ENCODE measurements at places on chromosomes 7 and 10.

GRCh38 chr7:125908711-125909110, 979.1 kb upstream of the POT1 start:
- DNase-seq, result no peak

- DNase-seq, result peak; percentile 63
Observed at GRCh38 chr7:141702047-141702567, at the start of gene DENND11. Gene DENND11, minus strand, starts transcription at chr7:141702166. Its CDS starts 13 bp downstream, at chr7:141702153.

DNA sequence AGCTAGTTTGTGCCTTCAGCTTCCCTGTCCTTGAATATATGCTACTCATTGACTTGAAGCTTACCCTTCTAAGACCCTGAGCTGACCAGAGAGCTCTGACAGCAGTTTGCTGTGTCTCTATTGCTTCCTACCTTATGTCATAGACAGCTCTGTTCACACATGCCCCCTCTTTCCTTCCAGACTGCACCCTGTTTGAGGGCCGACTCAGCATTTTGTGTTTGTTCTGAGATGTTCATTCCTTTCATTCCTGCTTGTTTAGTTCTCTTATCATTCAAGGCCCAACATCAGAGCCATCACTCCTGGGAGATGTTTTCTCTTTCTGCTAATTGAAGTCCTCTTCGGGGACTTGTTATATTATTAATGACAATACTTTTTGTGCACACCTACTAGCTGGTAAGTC, 518.9 kb downstream of the LRMDA start:
- no peak for DNase-seq

DNA sequence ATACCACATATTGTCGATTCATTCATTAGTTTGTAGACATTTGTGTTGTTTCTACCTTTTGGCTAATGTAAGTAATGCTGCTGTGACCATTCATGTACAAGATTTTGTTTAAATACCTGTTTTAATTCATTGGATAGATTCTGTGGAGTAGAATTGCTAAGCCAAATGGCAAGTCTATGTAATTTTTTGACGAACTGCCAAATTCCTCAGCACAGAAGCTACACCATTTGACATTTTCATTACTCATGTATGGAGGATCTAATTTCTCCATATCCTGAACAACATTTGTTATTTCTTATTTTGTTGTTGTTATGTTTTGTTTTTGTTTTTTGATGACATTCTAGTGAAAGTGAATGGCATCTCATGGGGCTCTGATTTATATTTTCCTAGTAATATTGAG, 1351.3 kb upstream of the SORCS1 start:
- no peak for DNase-seq

GRCh38 chr7:82098414-82098813, 328.6 kb upstream of the HGF start:
- no peak for DNase-seq

DNA sequence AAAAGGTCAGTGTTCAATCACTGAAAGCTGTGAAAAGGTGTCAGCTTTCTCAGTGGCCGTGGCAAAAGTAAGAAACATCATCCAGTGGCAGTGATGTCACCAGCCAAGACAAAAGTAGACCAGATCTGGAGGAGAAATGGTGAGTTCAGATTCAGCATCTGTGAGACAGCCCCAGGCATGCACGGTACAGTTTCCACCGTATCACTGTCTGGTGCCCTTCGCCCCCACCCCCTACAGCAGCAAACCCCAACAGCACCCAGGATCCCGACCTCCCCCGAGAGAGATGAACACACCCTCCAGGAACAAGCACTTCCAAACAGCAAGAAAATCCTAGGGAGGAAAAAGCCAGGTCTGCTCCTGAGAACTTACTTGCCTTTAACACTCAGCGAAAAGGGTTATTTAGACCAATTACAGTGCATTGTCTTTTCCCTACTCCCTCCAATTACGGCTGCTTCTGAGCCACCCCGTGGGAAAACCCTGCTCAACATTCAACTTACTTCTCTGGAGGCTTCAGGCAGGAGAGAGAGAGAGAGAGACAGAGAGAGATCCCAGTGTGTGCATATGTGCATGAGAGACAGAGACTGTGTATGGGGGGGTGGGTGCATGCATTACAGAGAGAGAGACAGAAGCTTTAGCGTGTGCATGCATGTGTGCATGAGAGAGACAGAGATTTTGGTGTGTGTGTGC, 189.6 kb downstream of the GRID1 start:
- DNase-seq, result no peak

GRCh38 chr7:2805213-2805944, 38.7 kb downstream of the GNA12 start:
- no peak for DNase-seq

DNA sequence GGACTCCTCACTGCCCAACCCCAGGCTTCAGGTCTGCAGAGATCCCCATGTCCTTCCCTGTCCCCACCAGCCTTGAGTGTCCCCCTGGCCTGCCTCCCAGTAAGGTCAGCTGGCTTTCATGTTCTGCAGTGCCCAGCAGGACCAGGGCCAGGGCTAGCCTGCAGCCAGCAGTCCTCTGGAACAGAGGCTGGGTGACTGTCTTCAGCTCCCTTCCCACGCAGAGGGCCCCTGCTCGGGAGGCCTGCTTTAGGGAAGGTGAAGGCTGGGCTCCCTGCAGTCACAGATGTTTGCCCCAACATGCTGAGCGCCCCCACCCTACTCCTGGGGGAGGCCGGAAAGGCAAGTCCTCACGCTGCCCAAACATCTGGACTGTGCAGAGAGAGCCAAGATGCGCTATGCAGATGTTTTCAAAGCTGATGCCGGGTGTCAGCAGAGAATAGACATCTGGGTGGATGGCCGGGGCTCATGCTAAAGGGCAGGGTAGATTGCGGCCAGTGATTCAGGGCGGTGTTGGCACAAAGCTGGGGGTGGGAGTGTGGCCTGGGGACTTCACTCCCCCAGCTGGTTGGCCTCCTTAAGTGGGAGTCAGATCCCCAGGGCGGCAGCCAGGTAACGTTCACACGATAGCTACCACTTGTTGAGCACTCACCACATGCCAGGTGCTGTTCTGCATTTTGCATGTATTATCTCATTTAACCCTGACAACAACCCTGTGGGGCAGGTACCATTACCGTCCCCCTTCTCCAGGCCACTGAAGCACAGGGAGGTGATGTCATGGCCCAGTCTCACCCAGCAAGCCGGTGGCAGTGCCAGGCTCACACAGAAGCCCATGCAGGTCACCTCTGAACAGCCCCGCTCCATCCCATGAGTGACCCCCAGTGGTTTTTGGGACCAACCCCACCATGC, 71.2 kb upstream of the COL13A1 start:
- no peak for DNase-seq

DNA sequence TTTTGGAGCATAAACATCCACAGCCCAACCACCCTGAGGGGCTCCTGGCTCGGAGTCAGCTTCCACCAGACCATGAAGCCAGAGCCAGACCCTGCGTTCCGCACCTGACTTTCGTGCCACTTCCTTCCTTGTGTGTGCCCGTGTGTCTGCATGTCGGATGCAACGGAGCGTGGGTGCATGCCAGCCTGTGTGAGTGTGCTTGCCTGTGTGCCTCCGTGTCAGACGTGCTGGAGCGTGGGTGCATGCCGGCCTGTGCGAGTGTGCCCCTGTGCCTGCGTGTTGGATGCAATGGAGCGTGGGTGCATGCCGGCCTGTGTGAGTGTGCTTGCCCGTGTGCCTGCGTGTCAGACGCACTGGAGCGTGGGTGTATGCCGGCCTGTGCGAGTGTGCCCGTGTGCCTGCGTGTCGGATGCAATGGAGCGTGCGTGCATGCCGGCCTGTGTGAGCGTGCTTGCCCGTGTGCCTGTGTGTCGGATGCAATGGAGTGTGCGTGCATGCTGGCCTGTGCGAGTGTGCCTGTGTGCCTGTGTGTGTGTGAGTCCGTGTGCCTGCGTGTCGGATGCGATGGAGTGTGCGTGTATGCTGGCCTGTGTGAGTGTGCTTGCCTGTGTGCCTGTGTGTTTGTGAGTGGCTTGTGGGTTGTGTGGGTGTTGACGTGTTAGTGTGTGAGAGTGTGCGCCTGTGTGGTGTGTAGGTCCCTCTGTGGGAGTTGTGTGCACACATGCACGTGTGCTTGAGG, 28.1 kb upstream of the KNDC1 start:
- peak; percentile 20 for DNase-seq

GRCh38 chr7:108711611-108712010, 141.9 kb downstream of the DNAJB9 start:
- DNase-seq, result no peak

DNA sequence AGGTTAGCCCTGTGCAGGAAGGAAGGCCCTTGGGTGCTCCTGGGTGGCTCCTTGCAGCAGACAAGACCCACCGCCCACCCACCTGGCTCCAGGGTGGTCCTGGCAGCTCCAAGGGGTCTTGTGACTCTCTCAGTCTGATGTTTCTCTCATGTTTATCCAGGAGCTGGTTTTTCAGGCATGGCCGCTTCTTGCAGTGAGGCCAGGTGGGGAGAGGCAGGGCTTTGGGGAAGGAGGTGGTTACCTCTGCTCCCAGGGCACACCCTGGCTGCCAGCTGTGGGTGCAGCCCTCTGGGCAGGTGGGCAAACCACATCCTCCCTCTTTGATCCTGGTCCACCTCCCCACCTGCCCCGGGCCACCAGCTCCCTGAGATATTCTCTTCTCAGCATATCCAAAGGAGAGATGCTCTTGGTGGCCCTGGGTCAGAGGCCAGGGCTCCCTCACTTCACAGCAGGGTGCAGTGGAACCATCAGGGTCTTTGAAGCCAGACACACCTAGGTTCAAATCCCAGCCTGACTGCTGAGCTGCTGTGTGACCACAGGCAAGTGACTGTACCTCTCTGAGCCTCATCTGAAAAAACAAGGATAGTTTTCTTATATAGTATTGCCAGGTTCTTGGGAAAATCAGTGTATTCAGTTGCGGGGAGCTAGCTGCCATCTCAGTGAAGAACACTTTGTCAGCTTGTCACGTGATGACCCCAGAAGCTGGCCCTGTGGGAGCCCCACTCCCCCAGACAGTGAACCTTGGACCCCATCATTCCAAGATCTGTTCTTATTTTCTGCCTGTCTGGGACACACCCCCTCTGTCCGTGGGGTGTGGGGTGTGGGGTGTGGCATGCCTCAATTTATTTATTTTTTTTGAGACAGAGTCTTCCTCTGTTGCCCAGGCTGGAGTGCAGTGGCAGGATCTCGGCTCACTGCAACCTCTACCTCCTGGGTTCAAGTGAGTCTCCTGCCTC, 11.5 kb downstream of the GTF2IRD1 start:
- DNase-seq, result peak; percentile 93

- DNase-seq, result no peak
Observed at GRCh38 chr10:111081595-111081994, 4.8 kb downstream of the ADRA2A start.

- DNase-seq, result no peak
Observed at GRCh38 chr10:132061465-132061864, 4.3 kb upstream of the JAKMIP3 start.

DNA sequence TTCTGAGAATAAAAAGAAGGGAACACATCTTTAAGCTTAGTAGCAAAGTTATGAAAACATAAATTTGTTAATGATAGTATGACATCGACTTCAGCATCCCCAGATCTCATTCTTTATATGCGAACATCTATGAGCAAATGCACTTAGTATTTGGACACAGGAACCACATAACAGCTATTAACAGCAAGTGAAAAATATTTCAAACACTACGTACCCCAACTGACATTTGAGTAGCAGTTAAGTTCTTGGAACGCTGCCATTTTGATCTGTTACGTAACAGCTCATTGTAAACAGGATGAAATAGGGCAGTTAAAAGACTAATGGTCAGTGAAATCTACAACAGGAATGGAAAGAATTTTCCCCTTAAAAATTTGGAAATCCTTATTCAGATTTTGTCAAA, 428.9 kb downstream of the TNS3 start:
- DNase-seq, result peak; percentile 88

- DNase-seq, result no peak
Observed at GRCh38 chr7:28442540-28443420, 30.5 kb downstream of the CREB5 start.

DNA sequence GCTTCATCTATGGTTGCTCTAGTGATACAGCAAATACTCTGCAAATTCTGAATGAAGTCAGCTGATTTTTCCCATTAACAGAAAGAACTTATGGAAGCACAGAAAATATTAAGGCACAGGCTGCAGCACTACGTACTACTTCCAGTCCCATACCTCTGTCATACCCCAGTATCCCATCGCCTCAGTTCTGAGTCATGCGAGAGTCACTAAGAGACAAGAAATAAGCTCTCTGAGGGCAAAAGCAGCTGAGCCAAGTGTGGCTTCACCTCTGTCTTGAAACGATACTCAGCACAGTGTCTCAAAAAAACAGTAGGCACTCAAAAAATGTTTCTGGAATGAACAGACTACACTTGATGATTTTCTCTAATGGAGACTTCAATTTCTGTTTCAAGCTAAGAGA, 48.2 kb downstream of the EZH2 start:
- DNase-seq, result no peak

GRCh38 chr7:87354749-87355148, 9.3 kb downstream of the CROT start:
- no peak for DNase-seq

GRCh38 chr10:124883510-124884321, 58.2 kb upstream of the ZRANB1 start:
- DNase-seq, result no peak

GRCh38 chr7:124914298-124914697, 15.3 kb downstream of the POT1 start:
- DNase-seq, result no peak

- DNase-seq, result no peak
Observed at GRCh38 chr7:69411466-69411865, 186.8 kb upstream of the AUTS2 start.

DNA sequence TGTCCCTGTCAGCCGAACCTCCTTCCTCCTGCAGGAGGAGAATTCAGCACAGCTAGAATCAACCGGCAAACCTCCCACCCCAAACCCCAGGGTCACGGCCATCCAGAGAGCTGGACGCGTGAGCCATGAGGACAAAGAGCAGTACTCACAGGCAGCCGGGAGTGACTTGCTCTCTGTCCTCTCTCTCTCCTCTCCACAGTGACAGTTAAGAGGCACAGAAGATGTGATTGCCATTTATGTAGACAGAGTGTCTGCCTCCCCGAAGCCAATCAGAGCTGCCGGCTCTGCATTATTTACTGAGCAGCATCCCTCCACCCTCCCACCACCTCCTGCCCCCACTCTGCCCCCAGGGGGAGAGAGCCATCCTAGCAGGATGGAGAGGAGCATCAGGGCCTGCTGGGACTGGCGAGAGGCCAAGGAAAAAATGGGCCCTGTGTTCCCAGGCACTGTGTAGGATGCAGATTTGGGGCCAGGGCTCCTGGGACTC, 4.3 kb downstream of the DDC start:
- peak; percentile 21 for DNase-seq

DNA sequence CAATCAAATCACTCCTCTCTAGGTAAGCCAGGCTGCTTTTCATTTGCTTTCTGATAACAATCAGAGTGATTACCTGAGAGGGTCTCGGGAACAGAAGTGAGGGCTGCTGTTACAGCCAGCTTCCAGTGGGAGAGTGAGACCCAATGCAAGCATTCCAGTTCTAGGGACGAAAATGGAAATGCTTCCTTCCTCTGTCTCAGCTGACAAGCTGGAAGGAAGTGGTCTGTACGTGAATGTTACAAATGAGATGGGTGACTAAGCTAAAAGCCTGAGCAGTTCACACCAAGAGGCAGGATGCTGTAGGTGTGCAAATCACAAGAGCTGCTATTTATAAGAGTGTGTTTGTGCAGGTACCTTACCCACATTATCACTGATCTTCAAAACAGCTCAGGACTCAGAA, 772.4 kb downstream of the GRID1 start:
- no peak for DNase-seq

GRCh38 chr10:43260911-43261577, 5.8 kb downstream of the RASGEF1A start:
- no peak for DNase-seq

- no peak for DNase-seq
Observed at GRCh38 chr10:22723783-22724182, 9.4 kb upstream of the PIP4K2A start.

All from stomach (tissue), 19 donors.